ENCODE measurements at places on chromosomes 3 and 15. TPM values are rescaled to one million over a fixed set of nuclear protein-coding genes. Genes with fewer than 3 reads are reported as not detected.

DNA sequence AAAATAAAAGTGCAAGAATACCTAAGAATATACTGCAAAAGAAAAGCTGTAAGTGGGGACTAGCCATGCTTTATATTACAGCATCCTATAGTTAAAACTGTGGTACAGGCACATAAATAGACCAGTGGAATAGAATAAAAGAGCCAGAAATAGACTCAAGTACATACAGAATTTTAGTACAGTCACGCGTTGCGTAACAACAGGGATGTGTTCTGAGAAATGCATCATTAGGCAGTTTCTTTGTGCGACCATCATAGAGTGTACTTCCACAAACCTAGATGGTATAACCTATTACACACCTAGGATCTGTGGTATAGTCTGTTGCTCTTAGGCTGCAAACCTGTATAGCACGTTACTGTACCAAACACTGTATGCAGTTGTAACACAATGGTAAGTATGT is 61.8 kb downstream of the PCCB start:
- no peaks in the 10 kb centered on the region for H3K36me3 ChIP-seq
- H3K27me3 ChIP-seq = no peaks in the 10 kb centered on the region
- no peaks in the 10 kb centered on the region for H3K4me1 ChIP-seq
- no peak for DNase-seq
- no peak overlapping the region for H3K27ac ChIP-seq

DNA sequence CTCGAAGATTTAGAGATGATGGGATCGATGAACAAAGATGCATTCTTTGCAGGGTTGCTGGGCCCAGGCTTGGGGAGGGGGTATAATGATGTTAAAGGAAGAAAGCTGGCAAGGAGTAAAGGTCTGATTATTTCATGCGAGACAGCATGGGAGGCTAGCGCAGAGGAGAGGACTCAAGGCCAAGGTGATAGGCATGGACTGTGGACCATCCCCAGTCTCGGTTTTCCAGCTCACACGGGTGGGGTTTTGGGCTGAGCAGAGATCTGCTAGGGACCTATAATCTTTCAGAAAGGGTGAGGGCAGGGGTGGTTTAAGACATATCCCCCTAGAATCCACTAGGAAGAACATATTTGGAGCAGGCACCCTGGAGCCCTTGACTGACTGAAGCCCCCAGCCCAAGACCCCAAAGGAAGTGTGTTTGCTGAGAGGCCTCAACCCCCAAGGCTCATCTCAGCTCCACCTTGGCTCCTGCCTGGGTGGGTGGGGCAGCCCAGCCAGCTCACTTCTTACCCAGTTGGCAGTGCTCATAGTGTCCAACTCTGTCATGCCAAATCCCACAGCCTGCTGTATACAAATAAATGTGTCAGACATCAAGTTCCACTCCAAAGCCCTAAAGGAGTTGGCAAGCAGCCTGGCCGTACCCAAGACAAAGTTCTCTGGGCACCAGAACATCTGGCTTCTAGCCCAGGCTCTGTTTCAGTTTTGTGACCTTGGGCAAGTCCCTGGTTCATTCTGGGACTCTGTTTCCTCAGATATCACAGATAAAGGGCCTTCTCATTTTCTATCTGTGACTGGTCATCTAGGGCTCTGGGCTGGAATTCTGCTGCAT is 17.9 kb downstream of the ACSBG1 start:
- no peak overlapping the region for H3K4me3 ChIP-seq
- H3K27ac ChIP-seq = peak overlapping the region; percentile 51
- H3K36me3 ChIP-seq = no peaks in the 10 kb centered on the region
- no peaks in the 10 kb centered on the region for H3K27me3 ChIP-seq

DNA sequence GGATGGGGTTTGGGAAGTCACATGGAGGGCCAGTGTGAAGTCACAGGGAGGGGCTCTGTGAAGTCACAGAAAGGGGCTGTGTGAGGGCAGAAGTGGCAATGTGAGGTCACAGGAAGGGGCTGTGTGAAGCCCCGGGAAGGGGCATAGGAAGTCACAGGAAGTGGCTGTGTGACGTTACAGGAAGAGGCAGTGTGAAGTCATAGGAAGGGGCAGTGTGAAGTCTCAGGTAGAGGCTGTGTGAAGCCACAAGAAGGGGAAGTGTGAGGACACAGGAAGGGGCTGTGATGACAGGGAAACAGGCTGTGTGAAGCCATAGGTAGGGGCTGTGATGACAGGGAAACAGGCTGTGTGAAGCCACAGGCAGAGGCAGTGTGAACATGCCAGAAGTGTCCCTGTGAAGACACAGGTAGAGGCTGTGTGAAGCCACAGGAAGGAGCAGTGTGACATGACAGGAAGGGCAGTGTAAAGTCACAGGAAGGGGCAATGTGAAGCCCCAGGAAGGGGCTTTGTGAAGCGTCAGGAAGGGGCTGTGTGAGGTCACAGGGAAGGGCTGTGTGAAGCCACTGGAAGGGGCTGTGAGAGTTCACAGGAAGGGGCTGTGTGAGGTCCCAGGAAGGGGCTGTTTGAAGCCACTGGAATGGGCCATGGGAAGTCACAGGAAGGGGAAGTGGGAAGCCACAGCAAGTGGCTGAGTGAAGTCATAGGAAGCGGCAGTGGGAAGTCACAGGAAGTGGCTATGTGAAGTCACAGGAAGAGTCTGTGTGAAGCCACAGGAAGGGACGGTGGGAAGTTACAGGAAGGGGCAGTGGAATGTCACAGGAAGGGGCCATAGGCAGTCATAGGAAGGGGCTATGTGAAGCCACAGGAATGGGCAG is 37.1 kb downstream of the GASK1A start:
- H3K27ac ChIP-seq = no peak overlapping the region
- H3K4me3 ChIP-seq = no peak overlapping the region
- no peak for DNase-seq
- H3K27me3 ChIP-seq = no peaks in the 10 kb centered on the region
- H3K4me1 ChIP-seq = no peaks in the 10 kb centered on the region

- H3K4me3 ChIP-seq = no peak overlapping the region
- no peaks in the 10 kb centered on the region for H3K36me3 ChIP-seq
- H3K27ac ChIP-seq = no peak overlapping the region
- H3K27me3 ChIP-seq = no peaks in the 10 kb centered on the region
- H3K4me1 ChIP-seq = peaks cover 13% of the 10 kb centered on the region
These were observed 6.4 kb downstream of the STRA6 start for GRCh38 chr15:74196175-74196574.

The CCDC66 gene
- total RNA-seq = 11.1 TPM

GRCh38 chr15:57356178-57356577 is 20.1 kb upstream of the CGNL1 start:
- no peak overlapping the region for H3K4me3 ChIP-seq
- H3K27me3 ChIP-seq = no peaks in the 10 kb centered on the region
- H3K4me1 ChIP-seq = no peaks in the 10 kb centered on the region
- DNase-seq = no peak
- H3K27ac ChIP-seq = no peak overlapping the region

DNA sequence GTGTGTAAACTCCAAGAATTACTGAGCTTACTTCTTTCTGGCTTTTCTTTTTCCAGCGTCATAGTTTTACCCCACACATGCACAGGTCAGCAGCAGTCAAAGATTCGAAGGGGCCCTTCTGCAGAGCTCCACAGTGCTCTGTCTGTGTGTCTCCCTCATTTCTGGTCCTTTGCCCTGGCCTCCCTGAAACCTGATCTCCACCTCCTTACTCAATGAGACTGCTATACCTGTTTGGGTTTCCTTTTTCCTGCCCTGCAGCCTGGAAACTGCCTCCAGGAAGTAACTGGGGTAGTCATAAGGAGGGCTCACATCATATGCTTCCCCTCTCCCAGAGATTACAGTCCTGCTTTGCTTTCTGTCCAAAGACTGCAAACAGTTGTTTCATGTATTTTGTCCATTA is 82.8 kb upstream of the TNIK start:
- H3K4me3 ChIP-seq = no peak overlapping the region
- H3K27me3 ChIP-seq = no peaks in the 10 kb centered on the region
- DNase-seq = no peak
- no peaks in the 10 kb centered on the region for H3K36me3 ChIP-seq
- no peaks in the 10 kb centered on the region for H3K4me1 ChIP-seq
- no peak overlapping the region for H3K27ac ChIP-seq

DNA sequence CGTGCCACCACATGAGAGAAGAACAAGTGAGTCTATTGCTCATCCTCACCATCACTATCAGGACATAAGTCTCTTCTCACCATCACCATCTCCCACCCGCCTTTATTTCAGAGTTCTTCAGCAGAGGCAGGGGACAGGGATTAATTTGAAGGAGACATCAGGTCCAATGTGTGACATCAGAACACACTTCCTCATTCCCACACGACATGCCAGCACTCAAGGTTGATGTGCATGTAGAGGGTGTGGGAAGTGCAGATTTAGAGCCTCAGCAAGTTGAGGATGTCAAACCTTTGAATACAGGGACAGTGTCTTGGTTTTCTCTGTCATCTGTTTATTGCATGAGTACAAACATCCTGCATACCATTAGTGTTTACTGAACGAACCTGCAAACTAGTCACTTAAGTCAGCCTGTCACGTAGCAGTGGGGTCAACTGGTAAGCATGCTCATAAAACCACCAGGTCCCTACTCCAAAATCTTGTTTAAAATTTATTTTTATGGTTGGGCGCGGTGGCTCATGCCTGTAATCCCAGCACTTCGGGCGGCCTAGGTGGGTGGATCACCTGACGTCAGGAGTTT is 104.4 kb downstream of the MYLK start:
- no peaks in the 10 kb centered on the region for H3K4me1 ChIP-seq
- no peak overlapping the region for H3K4me3 ChIP-seq
- H3K27me3 ChIP-seq = no peaks in the 10 kb centered on the region
- H3K36me3 ChIP-seq = no peaks in the 10 kb centered on the region

- H3K36me3 ChIP-seq = no peaks in the 10 kb centered on the region
- no peak overlapping the region for H3K27ac ChIP-seq
- H3K4me1 ChIP-seq = no peaks in the 10 kb centered on the region
These were observed 23.9 kb upstream of the TRA2B start for GRCh38 chr3:185961675-185962232.

DNA sequence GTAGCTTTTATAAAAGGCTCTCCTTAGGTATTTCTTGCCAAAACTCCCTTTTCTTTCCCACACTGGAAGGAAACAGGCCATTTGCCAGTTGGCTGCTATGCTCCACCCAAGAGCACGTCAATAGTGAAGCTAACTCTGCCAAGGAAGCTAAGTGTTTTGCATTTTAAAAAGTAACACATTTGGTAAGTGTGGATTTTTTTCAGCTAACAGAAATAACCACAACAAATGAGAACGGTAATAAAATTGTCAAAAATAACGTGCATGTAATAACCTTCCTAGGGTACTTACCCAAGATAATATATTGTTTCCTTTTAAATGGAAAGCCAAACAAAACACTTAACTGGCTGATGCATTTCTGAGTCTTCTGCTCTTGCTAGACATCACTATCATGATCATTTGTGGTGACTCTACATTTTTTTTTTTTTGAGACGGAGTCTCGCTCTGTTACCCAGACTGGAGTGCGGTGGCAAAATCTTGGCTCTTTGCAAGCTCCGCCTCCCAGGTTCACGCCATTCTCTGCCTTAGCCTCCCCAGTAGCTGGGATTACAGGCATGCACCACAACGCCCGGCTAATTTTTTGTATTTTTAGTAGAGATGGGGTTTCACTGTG is 4.6 kb downstream of the DPP8 start:
- no peak overlapping the region for H3K27ac ChIP-seq
- H3K36me3 ChIP-seq = peaks cover 23% of the 10 kb centered on the region
- H3K4me1 ChIP-seq = peaks cover 18% of the 10 kb centered on the region
- H3K27me3 ChIP-seq = no peaks in the 10 kb centered on the region
- H3K4me3 ChIP-seq = no peak overlapping the region

The GREM1 gene
- 0.41 TPM for total RNA-seq

DNA sequence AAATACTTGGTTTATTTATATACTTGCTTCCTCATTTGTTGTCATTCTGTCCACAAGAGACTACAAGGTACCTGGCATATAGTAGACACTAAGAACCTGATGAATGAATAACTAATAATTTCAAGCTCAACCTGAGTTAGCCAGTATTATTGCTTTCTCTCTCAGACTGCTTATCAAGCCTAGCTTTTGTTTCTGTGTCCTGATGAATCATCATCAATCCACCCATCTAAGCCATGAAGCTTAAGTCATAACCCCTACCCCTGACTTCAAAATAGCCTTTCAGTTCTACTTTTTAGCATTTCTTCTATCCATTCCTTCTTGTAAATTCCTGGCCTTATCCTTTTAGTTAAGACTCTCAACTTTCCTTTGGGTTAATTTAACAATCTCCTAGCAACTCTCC is 420.8 kb downstream of the EPHA6 start:
- DNase-seq = no peak
- H3K36me3 ChIP-seq = no peaks in the 10 kb centered on the region
- no peaks in the 10 kb centered on the region for H3K4me1 ChIP-seq
- no peak overlapping the region for H3K4me3 ChIP-seq
- no peak overlapping the region for H3K27ac ChIP-seq

DNA sequence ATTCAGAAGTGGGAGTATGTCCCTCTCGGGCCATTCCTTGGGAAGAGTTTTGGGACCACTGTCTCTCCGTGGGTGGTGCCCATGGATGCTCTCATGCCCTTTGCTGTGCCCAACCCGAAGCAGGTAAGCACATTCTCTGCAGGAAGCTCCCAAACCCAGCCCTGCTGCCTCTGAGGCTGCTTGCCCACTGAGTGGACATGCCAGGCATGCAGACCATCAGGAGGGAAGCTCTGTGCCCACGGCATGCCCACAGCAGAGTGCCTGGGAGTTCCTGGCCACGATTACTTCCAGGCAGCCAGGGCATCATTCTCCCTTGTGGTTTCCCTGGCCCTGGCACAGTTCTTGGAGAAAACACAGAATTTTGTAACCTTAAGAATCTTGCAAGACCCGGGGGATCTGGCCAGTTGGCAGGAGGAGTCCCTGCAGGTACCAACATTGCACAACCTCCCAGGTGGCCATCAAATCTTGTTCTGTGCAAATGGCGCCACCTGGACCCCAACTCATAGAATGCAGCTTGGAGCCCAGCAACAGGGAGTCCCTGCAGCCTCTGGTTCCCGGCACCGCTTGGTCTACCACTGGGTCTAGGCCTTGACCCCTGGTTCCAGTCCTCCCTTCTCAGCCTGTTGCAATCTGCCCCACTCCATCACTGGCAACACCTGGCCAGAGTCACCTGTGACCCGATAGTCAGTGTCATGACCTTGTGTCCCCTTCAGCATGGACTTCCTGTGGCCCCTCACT is 20.4 kb downstream of the FAH start:
- H3K4me3 ChIP-seq = no peak overlapping the region
- H3K4me1 ChIP-seq = peaks cover 6% of the 10 kb centered on the region
- no peaks in the 10 kb centered on the region for H3K36me3 ChIP-seq
- H3K27ac ChIP-seq = no peak overlapping the region

All from Panc1 (cell line).